ENCODE measurements at places on chromosomes 5 and 9.

DNA sequence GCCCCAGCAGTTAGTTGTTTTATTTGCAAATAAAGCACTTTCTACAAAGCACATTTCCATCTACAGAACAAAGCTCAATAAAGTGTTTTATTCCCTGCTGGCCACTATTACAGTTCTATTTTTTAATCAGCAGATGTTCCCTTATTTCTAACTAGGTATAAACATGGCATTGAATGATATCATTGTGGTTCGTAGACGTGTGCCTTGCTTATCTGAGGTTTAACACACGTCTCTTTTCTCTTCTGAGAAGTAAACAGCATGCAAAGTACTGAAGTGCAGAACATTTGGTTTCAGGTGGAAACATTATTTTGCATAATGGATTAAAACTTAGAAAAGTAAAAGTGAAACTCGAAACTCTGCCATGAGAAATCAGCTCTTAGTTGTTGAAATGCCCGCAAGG is 1989.3 kb upstream of the WWC1 start:
- DNase-seq, result no peak

DNA sequence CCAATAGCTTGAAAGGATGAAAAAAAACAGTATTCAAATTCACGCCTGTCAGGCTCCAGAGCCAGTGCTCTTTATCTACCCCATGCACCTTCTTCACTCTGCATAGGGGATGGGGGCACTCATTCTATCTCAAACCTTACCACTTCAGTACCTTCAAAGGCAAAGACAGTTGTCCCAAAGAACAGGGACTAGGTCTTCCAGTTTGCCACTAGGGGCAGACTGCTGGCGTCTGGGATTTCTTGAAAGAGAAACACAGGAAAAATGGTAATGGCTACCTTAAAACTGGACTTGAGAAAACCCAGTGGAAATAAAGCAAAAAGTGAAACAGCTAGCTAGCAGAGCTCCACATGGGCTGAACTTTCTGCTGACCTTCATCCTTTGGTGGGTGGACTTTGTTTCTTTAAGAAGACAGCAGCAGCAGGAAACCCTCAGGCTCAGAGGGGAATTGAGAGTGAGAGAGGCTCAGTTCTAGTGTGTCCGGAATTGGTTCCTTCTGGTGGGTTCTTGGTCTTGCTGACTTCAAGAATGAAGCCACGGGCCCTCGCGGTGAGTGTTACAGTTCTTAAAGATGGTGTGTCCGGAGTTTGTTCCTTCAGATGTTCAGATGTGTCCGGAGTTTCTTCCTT is 41.0 kb upstream of the SLC36A1 start:
- DNase-seq, result no peak

- DNase-seq, result no peak
These were observed 64.0 kb upstream of the FYB1 start for GRCh38 chr5:39283231-39283818.

DNA sequence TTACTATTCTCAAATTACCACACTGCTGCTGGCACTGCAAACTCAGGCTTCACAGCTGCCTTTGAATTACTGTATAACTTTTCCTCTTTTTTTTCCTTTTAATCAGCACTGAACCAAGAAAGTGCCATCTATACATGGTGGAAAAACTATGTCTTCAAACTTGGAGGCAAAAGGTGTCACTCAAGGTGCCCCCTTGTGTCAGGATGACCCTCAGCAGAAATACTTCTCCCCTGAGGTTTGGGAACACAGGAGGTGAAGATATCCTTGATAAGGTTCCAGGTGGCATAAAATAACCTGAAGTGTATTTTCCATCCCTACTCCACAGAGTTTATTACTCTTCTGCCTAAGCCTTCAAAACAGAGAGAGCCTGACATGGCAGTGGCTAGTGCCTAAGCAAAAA is 14.5 kb downstream of the FRMD3 start:
- no peak for DNase-seq

- no peak for DNase-seq
These were observed 7.2 kb upstream of the TXNDC8 start for GRCh38 chr9:110344821-110345220.

DNA sequence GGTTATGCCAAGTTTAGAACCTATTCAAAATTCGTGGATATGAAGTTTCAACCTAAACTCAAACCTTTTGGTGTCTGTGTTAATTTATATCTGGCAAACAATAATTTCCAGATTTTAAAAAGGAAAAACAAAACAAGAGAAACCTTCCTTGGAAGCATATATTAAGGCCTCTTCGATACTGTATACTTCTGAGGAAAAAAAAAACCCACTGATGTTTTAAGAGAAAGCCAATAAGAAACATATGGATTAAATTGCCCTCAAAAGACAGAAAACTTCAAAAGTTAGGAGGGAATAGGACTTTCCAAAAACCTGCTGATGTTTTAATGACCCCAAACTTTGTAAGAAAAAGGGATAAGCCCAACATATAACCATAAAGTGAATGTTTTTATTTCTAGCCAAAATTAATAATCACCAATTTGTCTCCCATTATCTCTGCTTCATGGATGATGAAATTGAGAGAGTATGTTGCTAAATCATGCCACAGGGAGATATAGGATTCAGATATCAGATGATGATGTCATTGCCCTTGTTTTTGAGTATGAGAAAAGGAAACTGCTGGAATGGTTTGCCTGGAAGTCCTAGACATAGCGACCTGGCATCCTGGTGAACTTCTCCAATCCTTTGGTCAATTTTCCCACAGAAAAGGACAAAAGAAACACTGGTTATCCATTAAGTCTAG is 423.9 kb downstream of the DMRT2 start:
- no peak for DNase-seq

DNA sequence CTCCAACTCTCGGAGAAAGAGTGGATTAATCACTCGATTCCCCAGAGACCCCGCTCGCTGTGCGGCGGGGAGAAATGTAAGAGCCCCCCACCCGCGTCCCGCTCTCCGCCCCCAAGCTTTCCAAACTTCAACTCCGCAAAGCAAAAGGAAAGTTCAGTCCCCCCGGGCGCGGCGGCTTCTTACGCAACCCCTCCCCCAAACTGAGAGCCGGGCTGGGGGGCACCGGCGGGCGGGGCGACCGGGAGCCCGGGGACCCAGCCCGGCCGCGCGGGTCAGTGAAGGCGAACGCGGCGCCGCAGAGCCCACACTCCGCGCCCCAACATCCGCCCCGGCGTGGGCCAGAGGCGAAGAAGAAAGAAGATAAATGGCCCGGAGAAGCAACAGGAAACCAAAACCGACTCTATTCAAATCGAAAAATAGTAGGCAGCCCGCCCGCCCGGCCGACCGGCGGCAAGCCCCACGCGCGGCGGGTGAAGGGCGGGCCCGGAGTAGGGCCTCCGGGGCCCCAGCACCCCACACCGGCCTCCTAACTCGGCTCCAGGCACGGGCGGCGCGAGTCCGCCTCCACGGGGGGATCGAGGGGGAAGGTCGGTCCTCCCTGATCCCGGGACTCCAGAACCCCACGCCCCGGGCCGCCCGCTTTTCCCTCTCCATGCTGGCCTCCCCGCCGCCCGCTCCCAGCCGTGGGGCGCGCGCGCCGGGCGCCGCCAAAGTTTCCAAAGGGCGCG is 720 bp downstream of the NOTCH1 start:
- DNase-seq, result no peak

DNA sequence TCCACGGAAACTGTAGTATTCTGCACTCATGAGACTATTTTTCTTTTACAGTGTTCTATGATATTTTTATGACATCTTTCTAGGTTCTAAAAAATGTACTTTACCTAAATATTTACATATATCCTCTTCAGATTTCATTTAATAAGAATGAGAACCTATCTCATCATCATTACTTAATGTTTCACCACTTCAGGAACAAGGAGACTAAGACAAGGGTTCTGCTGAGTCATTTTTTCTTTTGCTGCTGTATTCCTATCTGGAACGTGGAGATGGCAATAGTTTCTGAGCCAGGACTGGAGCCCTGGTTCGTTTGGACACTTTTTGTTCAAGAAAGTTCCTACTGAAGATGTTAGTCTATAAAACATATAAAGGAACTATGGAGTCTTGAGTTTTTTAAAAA is 258.2 kb upstream of the MAP3K1 start:
- DNase-seq, result no peak

DNA sequence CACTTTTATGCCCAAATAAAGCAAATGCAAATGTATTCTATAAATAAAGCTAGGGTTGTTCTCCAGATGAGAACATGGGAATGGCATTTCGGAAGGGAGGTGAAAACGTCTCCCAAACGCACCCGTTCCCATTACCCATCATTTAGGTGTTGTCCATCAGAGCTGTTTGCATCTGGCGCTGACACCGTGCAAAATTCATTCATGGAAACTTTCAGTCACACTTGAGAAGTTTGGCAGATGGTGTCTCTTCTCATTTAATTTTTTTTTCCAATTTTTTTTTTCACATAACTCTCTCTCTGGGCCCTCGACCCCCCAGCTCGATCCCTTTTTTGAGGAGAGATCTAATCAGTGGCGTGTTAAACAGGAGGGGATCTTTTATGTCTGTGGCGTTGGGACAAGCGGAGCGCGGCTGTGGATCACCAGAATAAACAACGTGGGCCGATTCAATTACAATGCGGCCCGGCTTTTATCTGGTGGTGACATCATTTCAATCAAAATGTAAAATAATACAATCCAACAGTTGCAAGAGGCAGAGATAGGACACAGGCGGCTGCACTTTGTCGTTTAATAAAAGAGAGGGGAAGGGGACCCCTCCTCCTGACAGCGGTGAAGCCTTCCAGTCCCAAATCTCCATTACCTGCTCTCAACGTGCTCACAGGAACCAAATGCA is 246.1 kb upstream of the IRX4 start:
- no peak for DNase-seq

GRCh38 chr5:179558932-179559283 is 8.6 kb downstream of the RUFY1 start:
- no peak for DNase-seq
